Hippocampal formation (tissue), 2 donors: ENCODE measurements at places on chromosomes 5 and 9.

DNA sequence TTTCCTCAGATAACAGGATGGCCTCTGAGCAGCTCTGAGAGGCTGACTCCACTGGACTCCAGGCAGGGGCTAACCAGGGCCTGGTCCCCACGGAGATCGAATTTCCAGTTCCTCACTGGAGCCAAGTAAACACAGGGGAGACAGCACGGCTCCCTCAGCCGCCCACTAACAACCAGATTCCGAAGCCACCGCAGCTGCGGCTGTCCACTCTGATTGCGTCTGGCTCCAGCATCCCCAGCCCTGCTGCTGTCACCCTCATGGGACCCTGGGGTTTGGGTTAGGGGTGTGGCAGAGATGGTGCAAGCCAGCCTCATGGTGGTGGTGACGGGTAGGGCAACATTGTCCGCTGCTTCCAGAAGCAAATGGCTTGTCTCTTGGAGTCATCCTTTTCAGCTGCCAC is 172.6 kb downstream of the RGS3 start:
- no peak for DNase-seq

GRCh38 chr9:23563517-23563916 is 262.5 kb downstream of the ELAVL2 start:
- no peak for DNase-seq

- no peak for DNase-seq
These were observed 104.5 kb downstream of the STK32A start for GRCh38 chr5:147339313-147339712.

- no peak for DNase-seq
These were observed 1.2 kb upstream of the ZDHHC11 start for GRCh38 chr5:852018-852417.

DNA sequence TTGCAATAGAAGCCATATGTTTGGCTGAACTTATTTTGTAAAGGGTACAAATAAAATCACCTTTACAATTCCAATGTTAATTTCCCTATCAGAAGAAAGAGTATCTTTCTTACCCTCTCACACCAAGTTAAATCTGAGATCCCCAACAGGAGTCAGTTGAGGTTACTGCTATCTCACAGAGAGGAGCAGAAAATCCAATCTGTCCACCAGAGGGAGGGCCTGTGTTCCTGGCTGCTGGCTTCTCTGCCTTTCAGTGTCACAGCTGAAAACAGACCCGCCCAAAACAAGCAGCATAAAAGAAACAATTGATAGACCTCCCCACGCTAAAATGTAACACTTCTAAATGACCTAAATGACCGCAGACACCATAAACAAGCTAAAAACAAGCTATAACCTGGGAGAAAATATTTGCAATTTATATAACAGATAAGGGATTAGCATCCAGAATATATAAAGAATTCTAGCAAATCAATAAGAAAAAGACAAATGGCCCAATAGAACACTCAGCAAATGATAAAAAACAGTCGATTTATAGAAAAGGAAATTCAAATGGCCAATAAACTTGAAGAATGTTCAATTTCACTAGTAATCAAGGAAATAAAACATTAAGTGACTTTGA is 24.5 kb upstream of the MVB12B start:
- DNase-seq = peak; percentile 70

DNA sequence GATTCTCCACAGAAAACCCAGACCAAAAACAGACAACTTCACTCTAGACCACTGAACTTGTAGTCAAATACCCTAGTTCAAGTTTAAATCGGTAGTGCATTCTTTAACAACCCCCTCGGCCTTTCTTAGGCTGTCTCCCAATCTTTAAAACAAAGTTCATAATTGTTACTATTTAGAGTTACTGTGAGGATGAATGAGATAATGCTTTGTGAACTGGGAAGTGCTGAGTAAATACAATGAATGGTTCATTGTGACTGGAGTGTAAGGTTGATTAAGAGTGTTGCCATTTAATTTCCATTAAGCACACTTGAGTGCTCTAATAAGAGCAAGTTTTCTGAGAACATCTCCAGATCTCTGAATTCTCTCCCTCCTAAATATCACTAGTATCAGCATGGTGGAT is 228.8 kb upstream of the PIK3R1 start:
- DNase-seq = no peak

- no peak for DNase-seq
These were observed 105.0 kb upstream of the PRSS3 start for GRCh38 chr9:33690143-33690933.

DNA sequence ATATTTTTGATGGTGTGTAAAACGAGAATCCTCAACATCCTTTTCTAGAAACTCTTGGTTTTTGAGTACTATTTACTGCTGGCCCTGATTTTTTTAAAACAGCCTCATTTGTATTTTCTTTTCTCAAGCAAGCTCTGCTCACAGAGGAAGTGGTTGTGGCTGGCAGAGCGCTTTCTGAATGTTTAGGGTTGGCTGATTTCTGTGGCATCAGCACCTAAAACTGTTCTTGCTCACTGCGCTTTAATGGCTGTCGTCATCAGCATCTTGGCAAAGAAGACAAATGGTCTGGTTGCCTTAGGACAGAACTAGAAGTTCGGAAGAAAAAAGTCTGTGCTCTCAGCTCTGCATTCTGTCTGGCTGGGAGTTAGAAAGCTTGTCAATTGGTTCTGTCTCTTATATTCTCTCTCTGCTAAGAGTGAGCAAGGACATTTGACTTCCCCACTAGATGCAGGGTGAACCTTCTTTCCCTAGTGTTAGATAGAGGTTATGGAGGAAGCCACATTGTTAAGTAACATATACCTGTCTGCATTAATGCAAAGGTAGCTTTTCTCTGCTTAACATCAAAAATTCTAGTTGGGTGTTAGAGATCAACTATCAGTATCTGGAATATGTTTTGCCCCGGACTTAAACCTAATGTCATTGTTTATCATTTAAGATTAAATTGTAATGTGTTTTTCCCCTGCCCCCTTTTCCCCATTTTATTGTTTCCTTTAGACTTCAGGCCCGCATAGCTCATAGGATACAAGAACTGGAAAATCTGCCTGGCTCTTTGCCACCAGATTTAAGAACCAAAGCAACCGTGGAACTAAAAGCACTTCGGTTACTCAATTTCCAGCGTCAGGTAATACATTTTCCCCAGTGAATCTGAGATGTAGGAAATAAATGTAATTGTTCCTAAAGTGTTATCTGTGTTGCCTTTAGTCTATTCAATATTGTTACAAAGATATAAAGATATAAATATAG is 39.0 kb downstream of the SMARCA2 start:
- DNase-seq = peak; percentile 29

DNA sequence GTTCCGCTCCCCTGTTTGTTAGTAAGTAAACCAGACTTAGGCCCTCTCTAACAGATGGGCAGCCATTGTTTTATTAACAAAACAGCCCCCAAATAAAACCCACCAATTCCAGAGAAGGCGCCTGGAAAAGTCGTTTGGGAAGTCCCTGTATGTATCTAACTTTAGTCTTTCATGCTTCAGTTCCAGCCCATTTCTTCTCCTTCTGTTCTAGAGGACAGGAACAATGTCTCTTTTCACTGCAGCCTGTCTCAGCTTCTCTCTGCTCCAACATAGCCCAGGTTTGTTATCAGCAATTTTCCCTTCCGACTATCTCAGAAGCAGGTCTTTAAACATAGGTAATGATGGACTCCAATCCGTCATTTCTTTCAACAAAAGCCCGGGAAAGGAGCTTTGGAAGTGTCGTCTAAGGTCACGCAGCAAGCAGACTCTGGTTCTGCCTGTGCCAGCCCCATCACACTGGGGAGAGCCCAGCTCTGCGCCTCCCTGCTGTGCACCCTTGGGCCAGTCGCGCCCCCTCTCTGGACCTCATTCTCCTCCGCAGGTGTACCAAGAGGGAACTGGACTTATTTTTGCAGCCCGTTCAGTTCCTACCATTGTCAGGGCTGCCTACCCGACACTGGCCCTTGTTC is 9.6 kb upstream of the AKNA start:
- no peak for DNase-seq

DNA sequence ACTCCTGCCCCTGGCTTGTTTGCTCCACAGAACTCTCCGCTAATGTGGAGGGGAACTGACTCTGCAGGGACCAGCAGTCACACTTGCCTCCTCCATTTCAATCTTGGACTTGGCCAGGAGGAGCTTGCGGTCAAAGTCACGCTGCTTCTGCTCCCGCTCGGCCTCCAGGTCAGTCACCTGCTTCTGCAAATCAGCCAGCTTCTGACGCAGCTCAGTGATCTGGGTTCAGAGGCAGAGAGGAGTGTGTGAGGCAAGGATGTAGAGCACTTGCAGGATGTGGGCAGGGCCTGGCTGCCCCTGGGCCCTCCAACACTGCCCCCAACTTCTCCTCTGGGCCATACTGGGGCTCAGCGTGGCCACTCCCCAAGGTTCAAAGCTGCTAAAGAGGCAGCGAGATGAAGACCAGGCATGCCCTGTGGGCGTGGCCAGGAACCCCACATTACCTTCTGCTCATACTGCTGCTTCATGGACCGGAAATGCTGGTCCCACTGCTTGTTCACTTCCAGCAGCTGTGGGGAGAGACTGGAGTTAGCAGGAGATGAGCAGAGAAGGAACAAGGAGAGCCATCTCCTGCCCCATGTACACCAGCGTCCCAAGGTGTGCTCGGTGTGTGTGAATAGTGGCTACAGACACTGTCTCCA is 22.2 kb downstream of the GPX3 start:
- no peak for DNase-seq

- DNase-seq = no peak
These were observed 57.7 kb downstream of the DCP2 start for GRCh38 chr5:113034182-113034773.

DNA sequence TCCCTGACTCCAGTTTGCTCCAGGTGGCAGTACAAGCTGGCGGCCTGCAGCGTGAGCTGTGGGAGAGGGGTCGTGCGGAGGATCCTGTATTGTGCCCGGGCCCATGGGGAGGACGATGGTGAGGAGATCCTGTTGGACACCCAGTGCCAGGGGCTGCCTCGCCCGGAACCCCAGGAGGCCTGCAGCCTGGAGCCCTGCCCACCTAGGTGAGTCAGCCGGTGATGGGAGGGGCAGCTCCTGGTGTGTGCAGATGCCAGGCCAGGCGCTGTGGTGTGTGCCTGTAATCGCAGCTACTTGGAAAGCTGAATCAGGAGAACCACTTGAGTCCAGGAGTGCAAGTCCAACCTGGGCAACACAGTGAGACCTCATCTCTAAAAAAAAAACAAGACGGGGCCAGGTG is 10.0 kb upstream of the CACFD1 start:
- DNase-seq = no peak

DNA sequence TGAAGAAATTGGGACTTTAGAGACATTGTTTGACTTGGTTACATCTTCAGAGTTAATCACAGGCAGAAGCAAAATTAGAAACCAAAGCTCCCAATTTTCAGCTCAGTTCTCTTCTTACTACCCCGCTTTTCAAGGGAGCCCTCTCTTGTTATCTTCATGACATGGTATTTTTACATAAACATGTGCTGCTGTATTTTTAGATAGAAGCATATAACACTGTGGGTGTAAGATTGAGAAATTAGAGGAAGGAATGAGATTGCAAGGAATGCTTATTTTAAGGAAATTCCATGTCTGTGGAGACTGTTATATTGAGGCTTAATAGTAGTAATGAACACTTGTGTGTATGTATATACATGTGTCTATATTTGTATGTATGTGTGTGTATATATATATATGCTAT is 401.6 kb downstream of the TMEM232 start:
- DNase-seq = no peak

DNA sequence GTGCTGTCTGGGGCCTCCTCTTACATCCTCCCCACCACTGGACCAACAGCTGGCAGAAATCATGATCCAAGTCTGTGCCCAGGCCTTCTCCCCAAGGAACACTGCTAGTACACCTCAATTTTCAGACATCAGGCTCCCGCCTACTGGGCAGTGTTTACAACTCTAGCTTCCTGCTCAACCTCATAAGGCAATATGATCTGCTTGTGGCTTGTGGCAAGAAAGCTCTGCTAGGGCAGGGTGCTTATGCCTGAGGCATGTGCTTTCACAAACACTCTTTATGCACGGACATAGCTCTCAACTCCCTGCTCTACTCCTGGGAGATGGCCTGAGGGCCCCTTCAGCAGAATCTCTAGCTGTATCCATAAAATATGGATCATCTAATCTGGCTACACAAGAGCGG is 32.5 kb downstream of the SH3TC2 start:
- DNase-seq = no peak

DNA sequence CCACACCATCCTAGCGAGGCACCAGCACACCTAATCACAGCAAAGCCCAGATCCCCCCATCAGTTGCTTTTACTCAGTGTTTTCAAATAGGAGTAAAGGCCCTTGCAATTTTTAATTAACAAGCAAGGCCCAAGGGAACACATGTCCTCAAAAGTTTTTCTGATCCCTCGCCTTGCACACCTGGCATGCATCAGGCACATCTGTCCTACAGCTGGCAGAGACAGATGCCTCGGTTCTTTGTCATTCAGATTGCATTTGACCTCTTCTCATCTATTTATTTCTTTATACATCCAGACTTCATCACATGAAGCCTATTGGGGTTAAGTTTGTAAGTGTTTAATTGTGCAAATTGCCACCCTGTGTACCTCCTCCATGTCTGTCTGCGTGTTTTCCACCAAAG is 241.4 kb downstream of the MARCHF11 start:
- DNase-seq = no peak

- DNase-seq = peak; percentile 15
These were observed 5.2 kb downstream of the IER5L start for GRCh38 chr9:129172816-129173215.
